ENCODE measurements at places on chromosomes 12 and 14.

DNA sequence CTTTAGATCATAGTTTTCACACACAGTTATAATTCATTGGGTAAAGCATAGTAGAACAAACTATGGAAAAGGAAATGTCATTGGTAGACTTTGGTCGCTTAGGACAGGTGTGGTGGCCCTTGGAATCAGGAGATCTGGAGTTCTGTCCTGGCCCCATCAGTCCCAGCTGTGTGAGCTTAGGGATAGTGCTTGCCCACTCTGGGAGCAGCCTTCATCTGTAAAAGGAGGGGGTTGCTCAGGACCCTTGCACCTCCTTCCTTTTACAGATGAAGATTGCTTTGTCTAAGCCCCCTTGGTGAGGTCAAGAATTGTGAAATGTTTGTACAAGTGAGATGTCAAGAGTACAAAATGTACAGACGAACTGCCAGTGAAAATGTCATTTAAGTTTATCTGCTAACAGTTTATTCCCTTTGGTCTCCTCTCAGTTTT, 93.2 kb downstream of the BORCS5 start:
- DNase-seq: no peak

- no peak for DNase-seq
Observed at GRCh38 chr12:132450418-132451171, 39.4 kb upstream of the FBRSL1 start.

DNA sequence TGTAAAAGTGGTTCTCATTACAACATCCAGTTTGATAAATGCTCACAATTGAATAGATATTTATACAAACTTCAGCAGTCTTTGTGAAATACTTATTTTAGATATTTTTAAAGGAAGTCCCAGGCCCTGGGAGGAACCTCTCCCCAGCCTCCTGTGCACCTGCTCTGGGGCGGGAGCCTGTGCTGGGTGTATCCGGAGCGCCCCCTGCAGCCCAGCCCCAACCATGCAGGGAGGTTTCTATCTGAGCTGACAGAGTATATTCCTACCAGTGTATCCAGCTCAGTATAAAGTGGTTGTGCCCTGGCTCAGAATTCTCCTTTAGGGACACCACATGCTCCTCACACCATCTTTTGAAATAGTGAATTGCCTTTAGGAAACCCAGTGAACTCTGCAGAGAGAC, 851.8 kb downstream of the TMEM121 start:
- no peak for DNase-seq

- DNase-seq: no peak
Observed at GRCh38 chr12:132672678-132673077, 14.5 kb downstream of the POLE start.

DNA sequence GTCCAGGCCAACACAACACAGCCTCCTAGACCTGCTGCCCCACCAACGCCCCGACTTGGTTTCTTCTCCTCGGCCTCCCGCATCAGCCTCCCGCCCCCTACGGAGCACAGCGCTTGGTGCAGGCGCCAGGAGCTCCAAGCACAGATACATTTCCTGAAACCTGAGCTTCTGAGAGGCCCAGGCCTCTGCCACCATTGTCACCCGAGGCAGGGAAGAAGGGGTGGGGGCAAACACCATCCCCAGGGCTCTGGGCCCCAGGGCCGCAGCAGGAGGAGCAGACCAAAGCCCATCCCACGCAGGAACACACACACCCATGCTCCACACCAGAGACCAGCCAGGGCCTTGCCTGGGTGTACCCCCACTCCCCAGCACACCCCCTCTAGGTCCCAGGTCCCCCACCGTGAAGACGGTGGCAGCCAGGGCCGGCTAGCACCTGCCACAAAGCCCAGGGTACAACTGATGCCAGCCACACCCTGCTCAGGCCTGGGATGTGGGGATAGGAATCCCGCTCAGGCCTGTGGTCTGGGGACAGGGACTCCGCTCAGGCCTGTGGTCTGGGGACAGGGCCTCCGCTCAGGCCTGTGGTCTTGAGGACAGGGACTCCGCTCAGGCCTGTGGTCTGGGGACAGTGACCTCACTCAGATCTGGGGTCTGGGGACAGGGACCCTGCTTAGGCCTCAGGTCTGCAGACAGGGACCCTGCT, 5.4 kb downstream of the JAG2 start:
- DNase-seq: no peak
